A172 (cell line): ENCODE measurements at places on chromosomes 2 and 18. TPM values are rescaled to one million over a fixed set of nuclear protein-coding genes. Genes with fewer than 3 reads are reported as not detected.

Gene TDRD15
- total RNA-seq, result not detected in 2 replicates

GRCh38 chr2:164934401-164935117, 20.8 kb downstream of the SLC38A11 start:
- DNase-seq, result no peak

Gene NMUR1
- total RNA-seq, result not detected in 2 replicates

DNA sequence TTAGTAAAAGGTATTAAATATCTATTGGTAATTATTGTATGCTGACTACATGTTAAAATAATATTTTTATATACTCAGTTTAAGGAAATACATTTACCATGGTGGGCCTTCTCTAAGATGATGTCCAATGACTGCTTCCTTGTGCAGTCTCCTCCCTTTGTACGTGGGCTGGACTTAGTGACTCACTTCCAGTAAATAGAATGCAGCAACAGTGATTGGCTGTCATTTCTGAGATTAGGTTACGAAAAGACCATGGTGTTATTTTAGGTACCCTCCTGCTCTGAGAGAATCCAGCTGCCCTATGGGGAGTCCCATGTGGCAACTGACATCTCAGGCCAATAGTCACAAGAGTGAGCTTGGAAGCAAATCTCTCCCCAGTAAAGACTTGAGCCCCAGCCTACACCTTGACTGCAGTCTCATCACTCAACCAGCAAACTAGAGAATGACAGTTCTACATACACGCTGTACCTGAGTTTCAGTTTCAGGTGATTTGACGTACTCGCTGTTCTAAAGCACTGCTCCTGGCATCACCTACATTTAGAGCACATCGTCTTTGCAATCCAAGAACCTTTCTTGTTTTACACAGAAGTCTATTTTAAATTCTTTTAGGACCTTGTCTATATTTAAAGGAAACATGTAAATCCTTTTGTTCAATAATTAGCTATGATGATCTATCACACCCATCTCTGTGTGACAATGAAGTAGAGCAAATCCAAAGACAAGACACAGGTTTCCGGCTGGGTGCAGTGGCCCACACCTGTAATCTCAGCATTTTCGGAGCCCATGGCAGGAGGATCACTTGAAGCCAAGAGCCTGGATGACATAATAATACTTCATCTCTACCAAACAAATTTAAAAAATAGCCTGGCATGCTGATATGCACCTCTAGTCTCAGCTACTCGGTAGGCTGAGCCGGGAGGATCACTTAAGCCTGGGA, 87.2 kb downstream of the COBLL1 start:
- DNase-seq, result no peak

GRCh38 chr2:144377914-144378313, 142.0 kb downstream of the ZEB2 start:
- DNase-seq, result no peak

GRCh38 chr2:223048519-223048918, 3.5 kb upstream of the KCNE4 start:
- DNase-seq, result no peak

GRCh38 chr18:63872586-63872985, 14.9 kb upstream of the SERPINB2 start:
- DNase-seq, result no peak

GRCh38 chr18:60389314-60389713, 16.7 kb upstream of the MC4R start:
- DNase-seq, result no peak

Gene SIX2
- total RNA-seq, result not detected in 2 replicates

Gene TRMT61B
- total RNA-seq, result 17.6 and 26.9 TPM in 2 replicates

Gene C2orf66
- total RNA-seq, result 0.26 TPM in 1 of 2 replicates, not detected in the other

Gene CDH19
- total RNA-seq, result not detected in 2 replicates
